ENCODE measurements at places on chromosomes 13 and 19.

GRCh38 chr19:1046836-1047695, 7.2 kb downstream of the ABCA7 start:
- DNase-seq = no peak

GRCh38 chr13:67318860-67319259, 88.7 kb upstream of the PCDH9 start:
- no peak for DNase-seq

DNA sequence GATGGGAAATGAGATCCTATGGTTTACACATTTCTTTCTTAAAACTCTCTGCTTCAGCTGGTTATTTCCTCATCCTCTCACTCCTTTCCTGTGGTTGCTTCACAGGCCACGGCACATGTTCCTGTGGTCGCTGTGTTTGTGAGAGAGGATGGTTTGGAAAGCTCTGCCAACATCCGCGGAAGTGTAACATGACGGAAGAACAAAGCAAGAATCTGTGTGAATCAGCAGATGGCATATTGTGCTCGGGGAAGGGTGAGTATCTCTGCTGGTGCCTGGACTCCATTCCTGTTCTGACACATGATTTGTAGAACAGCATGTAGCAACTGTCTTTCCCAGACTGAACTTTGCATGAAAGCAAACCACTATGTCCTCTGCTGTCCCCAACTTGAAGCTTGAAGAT, 254.2 kb downstream of the ITGBL1 start:
- peak; percentile 39 for DNase-seq

- DNase-seq = no peak
Measured at GRCh38 chr13:111304041-111304544, 16.3 kb upstream of the TEX29 start.

GRCh38 chr13:113665597-113666328, 1.3 kb upstream of the GRK1 start:
- DNase-seq = no peak
